ENCODE measurements at places on chromosomes 7 and 10.

DNA sequence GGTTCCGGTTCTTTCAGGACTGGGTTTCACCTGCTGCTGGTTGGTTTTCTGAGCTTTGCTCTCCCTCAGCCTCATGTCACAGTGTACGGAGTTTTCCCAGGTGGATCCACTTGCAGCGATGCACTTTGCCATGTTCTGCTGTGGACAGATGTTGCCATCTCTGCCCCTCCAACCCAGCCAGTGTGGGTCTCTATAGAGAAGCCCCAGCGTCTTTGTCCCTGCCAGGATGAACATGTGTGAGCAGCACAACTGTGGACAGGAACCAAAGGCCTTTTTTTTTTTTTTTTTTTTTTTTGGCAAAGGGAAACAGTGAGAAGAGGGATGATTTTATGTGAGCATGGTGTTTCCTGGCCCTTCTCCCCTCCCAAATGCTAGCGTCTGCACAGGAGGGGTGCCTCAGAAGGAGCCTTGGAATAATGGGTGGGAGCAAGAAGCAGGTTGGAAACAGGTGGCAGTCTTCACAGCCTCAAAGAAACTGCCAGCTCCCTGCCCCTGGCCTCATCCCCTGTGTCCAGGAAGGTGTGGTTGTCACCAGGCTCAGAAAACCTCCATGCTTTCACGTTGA, 106.5 kb downstream of the RPS24 start:
- H3K36me3 ChIP-seq = no peaks in the 10 kb centered on the region
- no peak for DNase-seq
- H3K4me3 ChIP-seq = no peak overlapping the region
- H3K27ac ChIP-seq = no peak overlapping the region

- H3K4me1 ChIP-seq = peaks cover 5% of the 10 kb centered on the region
- no peaks in the 10 kb centered on the region for H3K36me3 ChIP-seq
- no peaks in the 10 kb centered on the region for H3K27me3 ChIP-seq
- no peak overlapping the region for H3K4me3 ChIP-seq
- H3K27ac ChIP-seq = no peak overlapping the region
These were observed 59.7 kb upstream of the RAB11FIP2 start for GRCh38 chr10:118106426-118106825.

DNA sequence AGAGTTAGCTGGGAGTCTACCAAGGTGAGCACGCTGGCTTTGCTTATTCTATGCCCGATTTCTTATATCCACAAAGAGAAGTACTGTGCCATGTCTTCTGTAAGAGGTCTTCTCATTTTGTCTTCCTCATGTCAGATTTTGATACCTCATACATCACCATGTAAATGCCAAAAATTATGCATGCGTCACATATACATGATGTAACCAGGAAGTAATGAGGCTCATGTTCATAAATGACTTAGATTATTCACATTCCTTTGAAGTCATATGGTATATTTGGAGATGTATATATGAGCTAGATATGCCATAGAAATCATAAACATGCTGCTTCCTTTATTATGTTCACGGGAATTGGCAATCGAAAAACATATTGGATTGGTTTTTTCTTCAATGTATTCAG, 97.7 kb upstream of the CELF2 start:
- no peak overlapping the region for H3K27ac ChIP-seq
- no peaks in the 10 kb centered on the region for H3K36me3 ChIP-seq
- H3K4me1 ChIP-seq = no peaks in the 10 kb centered on the region
- DNase-seq = no peak

- H3K4me3 ChIP-seq = no peak overlapping the region
- H3K27me3 ChIP-seq = peaks cover 50% of the 10 kb centered on the region
- no peak for DNase-seq
These were observed 78.2 kb downstream of the SLIT1 start for GRCh38 chr10:97107551-97107950.

All from suprapubic skin (tissue), 4 donors.